NCI-H774 (cell line): ENCODE measurements at places on chromosomes 11 and 22.

- DNase-seq, result no peak
These were observed 250.7 kb downstream of the LUZP2 start for GRCh38 chr11:24747275-24748251.

DNA sequence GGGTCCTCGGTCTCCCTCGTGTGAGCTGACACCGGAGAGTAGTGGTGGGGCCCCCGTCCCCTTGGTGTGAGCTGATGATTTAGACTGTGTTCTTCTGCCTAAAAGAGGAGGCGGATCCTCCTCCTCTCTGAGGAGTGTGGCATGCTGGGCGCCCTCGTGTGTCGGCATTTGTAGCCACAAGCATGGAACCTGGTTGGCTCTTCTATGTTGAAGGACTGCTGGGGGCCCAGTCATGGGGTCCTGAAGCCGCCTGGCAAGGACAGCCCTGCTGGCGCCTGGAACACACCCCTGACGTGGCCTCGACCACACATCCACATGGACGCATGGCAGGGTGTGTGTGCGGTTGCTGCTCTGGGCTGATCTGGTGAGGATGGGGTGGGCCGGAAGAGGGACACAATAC lies 50.2 kb downstream of the AP2A2 start:
- DNase-seq, result no peak

DNA sequence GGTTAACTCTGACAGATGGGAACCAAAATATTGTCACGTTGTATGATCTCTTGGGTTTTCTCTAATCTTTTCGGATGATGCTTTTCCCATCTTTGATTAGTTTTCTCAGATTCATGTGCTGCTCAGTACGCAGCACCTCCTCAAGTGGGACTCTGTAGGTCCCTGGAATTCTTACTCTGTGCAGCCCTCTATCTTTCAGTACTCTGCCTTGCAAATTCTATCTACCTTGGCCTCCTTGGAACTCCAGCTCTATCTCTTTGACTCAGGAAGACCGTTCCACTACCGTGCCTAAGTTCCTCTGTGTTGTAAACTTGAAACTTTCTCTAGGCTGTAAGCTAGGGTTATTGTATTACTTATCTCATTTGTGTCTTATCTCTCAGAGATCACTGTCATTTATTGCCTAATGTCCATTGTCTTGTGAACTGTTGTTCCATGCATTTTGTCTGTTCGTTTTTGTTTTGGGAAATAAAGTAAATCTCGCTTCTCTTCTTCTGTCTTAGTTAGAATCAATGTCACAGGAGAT lies 20.1 kb upstream of the CHORDC1 start:
- no peak for DNase-seq

GRCh38 chr22:44369293-44369661 lies 56.5 kb upstream of the SHISAL1 start:
- no peak for DNase-seq

DNA sequence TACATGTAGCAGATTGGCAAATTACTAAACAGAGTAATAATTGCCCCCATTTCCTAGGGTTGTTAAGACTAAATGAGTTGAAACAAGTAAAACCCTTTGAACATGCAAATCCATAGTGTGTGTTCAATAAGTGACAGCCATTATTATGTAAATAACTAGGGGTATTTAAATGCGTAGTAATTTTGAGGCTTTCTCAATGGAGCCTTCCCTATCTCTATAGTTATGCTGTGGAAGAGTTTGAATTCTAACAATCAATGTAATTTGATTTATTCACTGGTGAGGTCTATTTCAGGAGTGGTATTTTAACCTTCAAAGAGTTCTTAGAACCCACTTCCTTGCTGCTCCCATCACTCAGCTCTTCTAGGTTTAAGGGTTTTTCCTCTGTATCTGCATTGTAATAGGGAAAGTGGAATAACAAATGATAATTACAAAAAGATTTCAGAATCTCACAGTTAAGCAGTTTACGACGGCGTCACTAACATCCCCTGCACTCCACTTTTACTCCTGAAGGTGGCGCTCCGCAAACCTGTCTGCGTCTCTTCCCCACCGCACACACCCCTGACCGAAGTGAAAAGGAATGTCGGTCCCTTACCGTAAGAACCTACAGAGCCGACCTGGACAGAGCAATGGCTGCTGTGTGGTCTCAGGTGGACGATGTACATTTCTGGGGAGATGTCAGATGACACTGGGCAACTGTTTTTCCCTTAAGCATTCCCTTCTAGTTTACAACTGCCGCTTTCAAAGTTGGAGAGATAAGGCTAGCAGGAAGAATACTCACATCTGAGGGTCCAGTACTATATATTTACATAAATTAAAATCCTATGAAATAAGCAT lies 80.8 kb downstream of the ZC3H12C start:
- DNase-seq, result no peak

DNA sequence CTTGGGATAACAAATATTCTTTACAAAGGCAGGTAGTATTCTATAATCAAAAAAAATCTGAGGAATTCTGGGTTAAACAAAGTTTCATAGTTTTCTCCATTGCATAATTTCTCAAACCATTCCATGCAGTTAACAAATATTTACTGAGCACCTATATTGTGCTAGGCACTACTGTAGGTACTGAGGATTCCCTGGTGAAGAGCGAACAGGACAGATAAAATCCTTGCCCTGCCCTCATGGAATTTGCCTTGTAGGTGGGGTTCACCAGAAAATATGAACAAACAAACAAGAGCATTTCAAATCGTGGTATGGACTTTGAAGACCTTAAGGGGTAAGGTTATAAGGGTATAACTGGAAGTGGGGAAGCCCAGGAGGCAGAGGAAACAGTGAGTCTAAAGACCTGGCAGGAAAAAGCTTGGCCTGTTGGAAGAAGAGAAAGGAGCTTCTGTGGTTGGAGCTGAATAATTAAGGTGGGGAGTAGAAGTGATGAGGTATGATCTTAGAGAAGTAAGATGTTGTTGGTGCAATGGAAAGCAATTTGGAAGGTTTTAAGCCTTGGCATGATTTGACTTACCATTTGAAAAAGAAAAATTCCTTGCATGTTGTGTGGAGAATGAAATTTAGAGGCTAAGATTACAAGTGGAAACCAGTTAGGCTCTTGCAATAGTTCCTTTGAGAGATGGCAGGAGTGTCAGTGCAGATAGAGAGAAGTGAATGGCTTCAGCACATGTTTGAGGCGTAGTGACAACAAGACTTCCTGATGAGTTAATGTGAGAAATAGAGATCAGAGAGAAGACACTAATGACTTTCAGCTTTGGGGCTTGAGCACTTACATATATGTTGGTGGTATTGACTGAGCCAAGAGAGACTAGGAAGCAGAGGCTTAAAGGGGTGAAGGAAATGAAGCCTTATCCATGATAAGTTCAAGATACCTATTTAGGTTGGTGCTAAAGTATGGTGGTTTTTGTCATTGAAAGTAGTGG lies 55.7 kb upstream of the PICALM start:
- DNase-seq, result no peak

- DNase-seq, result no peak
These were observed 11.4 kb downstream of the SEC14L6 start for GRCh38 chr22:30535182-30535581.

- no peak for DNase-seq
These were observed 4.6 kb downstream of the SLN start for GRCh38 chr11:107707215-107707671.

DNA sequence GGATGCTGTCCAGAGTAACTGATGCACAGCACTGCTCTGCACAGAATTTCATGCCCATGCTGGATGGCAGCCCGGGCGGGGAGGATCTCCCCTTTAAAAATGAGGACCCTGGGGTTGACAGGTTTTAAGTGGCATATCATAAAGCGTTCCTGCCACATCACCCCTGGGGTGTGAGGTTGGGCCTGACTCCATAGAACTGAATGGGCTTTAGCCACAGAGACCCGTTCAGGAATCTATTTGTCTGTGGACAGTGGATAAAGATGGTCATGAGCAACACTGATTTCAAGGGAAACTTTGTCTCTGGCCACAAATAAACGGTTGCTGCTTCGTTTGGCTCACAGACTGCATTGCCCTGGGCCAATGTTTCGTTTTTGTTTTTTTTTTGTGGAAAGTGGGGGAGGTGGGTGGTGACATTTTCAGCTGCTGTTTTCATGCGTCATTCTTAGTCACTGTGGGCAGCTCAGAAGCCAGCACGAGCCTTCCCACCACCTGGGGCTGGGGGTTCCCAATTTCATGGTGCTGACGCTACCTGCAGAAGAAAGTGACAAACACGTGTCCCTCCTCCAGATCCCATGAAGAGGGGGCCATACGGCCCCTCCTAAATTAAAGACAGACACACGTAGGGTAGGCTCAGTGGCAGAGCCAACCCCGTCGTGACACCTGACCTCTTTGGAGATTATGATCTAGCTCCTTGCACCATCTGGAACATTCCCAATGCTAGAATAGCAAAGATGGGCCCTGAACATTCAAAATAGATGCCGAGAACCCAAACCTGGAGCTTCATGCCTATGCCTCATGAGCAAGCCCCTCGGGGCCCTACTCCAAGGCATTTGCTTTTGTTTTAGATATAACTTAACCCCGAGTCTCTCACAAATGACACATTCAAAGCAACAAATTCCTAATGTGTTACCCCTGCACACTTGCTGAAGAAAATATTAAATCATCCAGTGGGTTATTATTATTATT lies 54.8 kb upstream of the PHF21B start:
- DNase-seq, result no peak

DNA sequence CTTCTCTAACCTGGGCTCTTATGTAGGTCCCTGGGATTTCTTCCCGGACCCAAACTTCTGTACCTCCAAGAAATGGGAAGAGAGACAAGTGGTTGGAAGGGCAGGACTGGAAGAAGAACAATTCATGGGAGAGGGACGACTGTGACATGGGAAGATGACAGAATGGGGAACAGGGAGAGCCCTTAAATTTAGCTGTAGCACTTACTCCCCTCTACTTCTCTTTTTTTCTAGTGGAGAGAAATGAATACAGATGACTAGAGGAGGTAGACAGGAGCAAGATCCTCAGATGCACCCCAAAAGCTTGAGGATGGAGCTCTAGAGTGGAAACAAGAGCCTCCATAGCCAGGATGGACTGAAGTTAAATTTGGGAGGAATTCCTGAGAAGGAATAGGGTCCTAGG lies 2.3 kb downstream of the RHOG start:
- DNase-seq, result no peak

GRCh38 chr11:2927851-2928604 lies 1.2 kb downstream of the PHLDA2 start:
- DNase-seq, result no peak

- no peak for DNase-seq
These were observed 14.4 kb downstream of the BCL9L start for GRCh38 chr11:118911113-118911879.

GRCh38 chr11:24496736-24497725 lies at the start of gene LUZP2:
TSS of gene LUZP2 (plus strand) at chr11:24497053.
- peak; percentile 44 for DNase-seq

DNA sequence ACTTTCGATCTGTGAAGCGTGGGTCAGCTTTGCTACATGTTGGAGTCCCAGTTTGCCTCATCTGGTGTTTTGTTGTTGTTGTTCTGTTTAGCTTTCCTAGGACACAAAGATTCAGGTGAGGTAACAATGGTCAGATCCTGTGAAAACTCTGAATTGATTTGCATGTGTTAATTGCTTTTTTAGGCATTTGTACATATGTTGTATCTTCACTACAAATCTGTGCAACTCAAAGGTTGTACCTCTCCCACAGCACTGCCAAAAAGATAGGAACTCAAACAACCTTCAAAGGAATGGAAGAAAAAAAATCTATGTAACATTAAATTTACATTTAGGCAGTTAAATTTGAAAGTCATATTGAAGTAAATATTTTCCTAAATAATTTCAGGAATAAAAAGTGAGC lies 518.5 kb upstream of the TENM4 start:
- no peak for DNase-seq

DNA sequence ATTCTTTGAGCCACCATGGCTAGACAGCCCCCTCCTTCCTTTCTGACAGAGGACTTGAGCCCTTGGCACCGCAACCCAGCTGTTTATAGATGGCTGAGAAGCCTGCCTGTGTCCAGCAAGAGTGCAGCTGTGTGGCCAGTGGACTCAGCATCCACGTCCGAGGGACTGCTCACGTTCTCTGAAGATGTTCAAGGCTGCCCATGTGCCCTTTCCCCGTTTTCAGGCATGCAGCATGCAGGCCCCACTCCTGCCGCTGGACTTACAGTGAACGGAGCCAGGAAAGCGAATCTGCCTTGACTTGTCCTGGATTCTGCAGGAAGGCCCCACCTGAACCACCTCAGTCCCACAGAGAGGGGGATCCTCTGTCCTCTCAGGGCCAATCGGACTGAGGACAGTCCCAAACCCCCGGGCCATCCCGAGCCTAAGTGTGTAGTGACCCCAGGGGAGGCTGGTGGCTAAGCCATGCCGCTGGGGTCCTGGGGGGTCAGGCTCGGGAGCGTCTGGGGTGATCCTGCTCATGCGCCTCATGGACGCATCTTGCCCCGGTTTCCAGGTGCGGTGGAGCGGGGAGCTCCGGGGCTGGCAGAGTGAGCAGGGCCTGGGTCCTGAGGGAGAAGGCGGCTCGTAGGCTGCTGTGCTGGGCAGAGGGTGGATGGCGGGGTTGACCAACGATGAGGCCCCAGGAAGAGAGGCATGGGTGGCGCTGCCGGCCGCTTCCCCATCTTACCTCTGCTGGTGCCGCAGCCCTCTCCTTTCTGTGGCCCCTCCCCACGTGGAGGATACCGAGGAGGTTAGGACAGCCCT lies 170.7 kb downstream of the CTTN start:
- no peak for DNase-seq

DNA sequence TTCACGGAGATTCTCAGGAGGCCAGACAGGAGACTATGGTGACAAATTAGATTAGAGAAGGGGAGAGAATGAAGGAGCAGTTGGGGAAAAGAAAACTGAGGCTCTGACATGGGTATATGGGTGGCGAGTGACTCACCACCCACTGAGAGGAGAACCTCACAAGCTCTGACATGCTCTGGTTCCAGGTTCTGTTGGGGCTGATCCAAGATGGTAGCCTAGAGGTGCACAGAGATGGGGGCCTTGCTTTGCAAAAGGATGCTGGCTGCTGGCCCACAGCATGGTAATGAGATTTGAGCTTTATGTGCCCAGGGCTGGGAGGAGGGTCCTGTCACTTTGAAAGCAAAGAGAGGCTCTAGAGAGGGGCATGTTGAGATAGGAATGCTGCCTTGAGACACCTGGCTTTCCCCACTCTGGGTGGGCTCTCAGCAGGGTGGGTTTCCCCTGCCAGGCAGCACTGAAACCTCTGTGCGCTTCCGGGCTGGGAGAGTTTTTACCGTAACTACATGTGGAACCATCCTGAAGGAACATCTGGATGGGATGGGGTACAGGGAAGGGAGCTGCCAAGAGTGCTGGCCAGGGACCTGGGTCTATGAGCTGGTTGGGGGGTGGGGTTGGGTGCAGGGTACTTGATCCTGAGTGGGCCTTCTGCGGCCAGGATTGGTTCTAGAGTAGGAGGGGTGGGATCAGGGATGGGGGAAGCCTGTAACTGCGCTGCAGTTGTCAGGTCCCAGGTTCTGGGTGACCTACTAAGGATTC lies 1.2 kb upstream of the GRK2 start:
- no peak for DNase-seq

- no peak for DNase-seq
These were observed 7.3 kb downstream of the CRYBB3 start for GRCh38 chr22:25206998-25207397.

DNA sequence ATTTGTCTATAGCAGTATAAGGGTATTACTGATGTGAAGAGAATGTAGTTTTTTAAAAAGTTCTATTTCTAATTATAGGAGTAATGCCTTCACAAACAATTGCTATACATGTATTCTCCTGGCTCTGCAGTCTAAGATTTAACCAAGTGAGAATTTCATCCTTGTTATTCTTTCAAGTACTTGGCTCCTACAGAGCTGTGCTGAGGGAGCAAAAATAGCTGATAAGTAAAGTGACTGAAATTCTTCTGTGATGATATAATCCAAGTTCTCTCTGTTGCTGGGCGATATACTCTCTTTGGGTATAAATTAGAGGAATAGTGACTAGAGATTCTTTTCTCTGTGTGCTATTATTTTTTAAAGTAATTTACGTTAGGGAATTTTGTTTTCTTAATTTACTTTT lies 68.0 kb downstream of the PGR start:
- no peak for DNase-seq
